Left kidney (tissue), 8 donors: ENCODE measurements at places on chromosomes 7 and 10. TPM values are rescaled to one million over a fixed set of nuclear protein-coding genes. Genes with fewer than 3 reads are reported as not detected.

Gene GLI3
- 18.9 TPM for polyA plus RNA-seq

Gene NPFFR1
- 0.15 TPM for polyA plus RNA-seq

Gene ASB4
- polyA plus RNA-seq: 0.10 TPM

Gene CYP2C19
- polyA plus RNA-seq: 0.12 TPM

Gene CD36
- polyA plus RNA-seq: 32.9 TPM

Gene CYP2E1
- polyA plus RNA-seq: 2.8 TPM

Gene NEUROD6
- not detected for polyA plus RNA-seq

Gene PLAU
- 16.1 TPM for polyA plus RNA-seq

Gene LOXL4
- 3.7 TPM for polyA plus RNA-seq

Gene PRKAR2B
- 41.2 TPM for polyA plus RNA-seq

Gene TMEM178B
- polyA plus RNA-seq: 0.52 TPM

Gene TSPAN13
- polyA plus RNA-seq: 24.0 TPM

Gene PLAC9
- 14.6 TPM for polyA plus RNA-seq

Gene LBX1
- not detected for polyA plus RNA-seq

Gene SCART1
- 3.8 TPM for polyA plus RNA-seq

Gene NFKB2
- 17.2 TPM for polyA plus RNA-seq

Gene POLR2J2
- 4.4 TPM for polyA plus RNA-seq
